NCI-H2081 (cell line): ENCODE measurements at places on chromosomes 3 and 15.
A peak's percentile ranks its signal among the peaks of the same experiment; 100 is the strongest.

GRCh38 chr15:60585743-60586708 is 107.1 kb upstream of the ICE2 start:
- peak; percentile 78 for DNase-seq

GRCh38 chr3:155737844-155738460 is 6.9 kb downstream of the PLCH1 start:
- no peak for DNase-seq

- DNase-seq, result no peak
Measured at GRCh38 chr3:110420158-110420641, 651.4 kb upstream of the NECTIN3 start.

DNA sequence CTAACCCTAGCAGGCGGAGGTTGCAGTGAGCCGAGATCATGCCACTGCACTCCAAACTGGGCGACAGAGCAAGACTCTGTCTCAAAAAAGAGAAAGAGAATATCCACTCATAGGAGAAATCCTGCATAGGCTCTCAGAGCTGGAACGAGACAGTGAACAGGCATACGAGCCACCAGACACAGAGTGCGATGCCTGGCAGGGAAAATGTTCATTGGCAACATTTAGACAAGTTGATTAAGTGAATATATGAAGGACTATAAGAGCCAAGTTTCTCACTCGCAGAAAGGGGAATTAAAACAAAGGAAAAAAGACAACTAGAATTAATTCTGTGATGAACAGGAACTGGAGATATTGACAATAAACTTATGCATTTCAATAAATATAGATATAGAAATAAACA is 27.1 kb upstream of the ARHGEF26 start:
- DNase-seq, result no peak

GRCh38 chr3:117278424-117279190 is 569.0 kb downstream of the TUSC7 start:
- DNase-seq, result no peak

GRCh38 chr3:55647063-55647462 is 160.0 kb upstream of the WNT5A start:
- DNase-seq, result no peak

- DNase-seq, result peak; percentile 56
Measured at GRCh38 chr15:71730277-71731144, 79.8 kb upstream of the NR2E3 start.

DNA sequence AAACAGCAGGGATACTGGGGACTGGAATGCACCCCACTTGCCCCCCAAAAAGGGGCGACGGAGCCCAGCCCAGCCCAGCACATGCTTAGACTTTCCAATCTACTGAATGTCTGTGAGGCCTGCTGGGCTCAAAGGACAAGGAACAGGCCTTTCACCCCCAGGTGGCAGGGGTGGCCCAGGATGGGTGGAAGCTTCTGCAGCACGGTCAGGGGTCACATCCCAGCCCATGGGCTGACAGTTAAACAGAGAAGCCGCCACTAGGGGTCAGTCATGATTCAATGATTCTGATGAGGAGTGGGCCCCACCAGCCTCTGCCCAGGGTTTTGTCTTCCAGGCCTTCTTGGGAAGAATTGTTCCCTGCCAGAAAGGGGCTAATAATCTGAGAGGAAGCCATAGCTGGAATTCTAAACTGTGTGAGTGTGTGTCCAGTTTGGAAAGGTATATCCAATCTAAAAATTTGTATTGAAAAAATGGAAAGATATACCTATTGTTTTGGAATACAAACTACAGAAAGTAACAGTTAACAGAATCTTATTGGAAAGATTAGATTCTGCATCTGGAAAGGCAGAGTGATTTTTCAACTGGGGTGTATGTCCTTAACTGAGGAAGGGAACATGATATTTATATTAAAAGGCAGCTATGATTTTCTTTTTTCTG is 2.2 kb downstream of the CHRNB4 start:
- DNase-seq, result peak; percentile 59

DNA sequence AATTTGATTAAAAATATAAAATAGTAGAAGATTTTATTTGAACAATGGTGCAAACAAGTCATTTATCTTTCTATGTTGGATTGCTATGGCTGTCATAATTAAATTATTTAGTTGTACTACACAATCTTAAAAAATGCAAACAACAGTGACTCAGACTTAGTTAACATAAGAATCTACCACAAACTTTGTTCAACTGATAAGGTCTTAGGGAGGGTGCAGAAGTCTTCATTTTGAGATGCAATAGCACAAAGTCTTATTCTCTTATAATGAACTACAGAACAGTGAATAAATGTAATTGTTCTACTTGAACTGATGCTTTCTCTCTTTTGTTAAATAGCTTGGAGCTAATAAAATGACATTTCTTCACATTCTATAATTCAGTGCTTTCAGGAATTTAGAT is 482.8 kb upstream of the NAALADL2 start:
- DNase-seq, result no peak

- DNase-seq, result peak; percentile 76
Measured at GRCh38 chr15:78108300-78109084, 16.1 kb downstream of the SH2D7 start.

DNA sequence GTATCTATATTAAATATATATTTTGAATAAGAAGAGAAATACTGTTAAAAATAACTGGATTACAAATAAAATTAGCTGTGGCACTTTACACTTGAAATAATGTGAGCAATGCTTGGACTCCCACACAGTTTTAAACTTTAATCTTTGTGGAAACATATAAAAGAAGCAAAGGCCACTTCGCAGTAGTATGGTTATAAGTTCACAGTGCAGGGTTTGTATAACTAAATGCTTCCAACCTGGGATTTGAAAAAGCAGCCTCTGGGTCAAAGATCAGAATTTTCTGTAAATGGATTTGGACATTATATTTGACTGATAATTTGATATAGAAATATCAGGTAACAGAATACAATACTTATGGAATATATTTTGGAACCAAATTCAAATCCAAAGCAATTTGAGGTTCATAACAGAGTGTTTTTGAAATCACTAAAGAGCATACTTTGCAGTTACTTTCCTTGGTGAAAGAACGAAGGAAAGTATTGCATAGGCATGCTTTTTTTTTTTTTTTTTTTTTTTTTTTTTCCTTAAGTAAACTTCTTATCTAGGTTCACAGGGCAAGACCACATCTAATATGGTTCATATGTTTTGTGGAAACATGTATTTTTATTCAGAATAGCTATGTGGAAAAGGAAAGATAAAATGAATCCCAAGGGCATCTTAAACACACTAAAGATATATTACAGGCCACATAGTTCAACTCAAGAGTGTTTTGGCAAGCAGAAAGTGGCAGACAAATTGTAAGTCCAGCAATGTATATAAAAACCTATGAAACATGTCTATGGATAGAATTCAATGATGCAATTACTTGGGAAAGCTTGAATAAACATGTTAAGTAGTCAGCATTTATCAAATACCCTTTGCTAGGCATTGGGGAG is 47.1 kb upstream of the SGO1 start:
- DNase-seq, result no peak

GRCh38 chr3:172658344-172659245 is 52.3 kb downstream of the NCEH1 start:
- no peak for DNase-seq

DNA sequence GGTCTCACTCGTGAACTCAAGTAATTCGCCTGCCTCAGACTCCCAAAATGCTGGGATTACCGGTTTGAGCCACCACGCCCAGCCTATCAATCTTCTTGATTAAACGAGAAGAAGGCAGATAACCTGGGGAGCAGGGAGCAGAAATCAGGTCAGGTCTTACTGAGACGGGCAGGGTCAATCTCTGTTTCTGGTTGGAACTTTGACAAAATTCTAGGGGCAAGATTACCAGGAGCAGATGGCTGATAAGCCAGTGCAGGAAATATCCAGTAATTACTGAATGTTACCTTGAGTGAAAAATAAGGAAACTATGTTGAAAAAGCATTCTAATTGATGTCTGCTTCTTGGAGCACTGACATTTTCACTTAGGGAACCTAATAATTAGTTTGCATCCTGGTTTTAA is 24.4 kb upstream of the GOLM2 start:
- no peak for DNase-seq

DNA sequence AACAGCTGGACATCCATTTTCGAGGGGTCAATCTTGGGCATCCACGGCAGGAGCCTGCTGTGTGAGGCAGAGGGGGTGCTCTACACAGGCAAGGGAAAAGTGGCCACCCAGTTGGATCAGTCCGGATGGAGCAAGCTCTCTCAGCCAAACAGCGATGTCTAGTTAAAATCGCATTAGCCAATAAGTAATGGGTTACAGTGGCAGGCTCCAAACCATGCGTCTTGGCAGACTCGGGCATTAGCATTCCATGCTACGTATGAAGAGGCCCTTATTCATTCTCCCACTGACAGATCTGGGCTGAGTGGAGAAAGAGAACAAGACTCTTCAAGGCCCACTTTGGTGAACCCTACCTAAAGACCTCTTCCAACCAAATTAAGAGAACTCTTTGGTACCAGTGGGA is 49.3 kb downstream of the CCNB2 start:
- DNase-seq, result no peak

GRCh38 chr15:68989541-68990230 is 24.8 kb upstream of the NOX5 start:
- DNase-seq, result no peak

DNA sequence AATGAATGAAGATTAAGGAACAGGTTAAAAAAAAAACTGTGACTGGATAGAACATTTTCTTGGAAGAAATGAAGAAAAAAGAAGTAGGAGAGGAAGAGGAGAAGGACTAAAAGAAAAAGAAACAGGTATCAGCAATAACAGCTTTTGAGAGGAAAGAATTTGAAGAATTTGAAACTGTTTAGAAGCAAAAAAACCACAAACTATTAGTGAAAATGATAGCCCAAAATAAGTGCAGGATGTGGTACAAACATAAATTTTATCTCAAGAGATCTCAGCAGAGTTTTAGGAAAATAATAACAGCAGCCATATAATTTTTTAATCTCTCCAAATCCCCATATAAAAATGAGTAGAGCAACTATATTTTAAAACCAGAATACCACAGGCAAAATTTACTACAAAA is 8.8 kb upstream of the A4GNT start:
- DNase-seq, result no peak

- DNase-seq, result no peak
Measured at GRCh38 chr3:15728766-15729165, 69.0 kb downstream of the ANKRD28 start.

DNA sequence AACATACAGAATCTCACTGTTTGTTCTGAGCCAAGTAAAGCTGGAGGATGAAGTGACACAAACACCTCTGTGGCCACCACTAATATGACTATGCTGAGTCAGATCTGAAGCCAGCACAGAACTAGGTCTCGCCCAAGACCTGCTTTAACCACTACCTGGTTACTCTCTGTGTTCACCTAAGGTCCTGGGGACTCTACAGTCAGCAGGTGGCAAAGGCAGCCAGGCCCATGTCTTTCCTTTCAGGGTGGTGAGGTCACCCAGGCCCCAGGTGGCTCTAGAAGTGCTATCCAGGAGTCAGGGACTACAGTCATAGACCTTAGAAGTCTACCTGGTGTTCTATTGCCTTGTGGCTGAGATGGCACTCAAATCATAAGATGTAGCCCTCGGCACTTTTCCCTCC is 287.9 kb upstream of the ARRDC4 start:
- DNase-seq, result no peak

DNA sequence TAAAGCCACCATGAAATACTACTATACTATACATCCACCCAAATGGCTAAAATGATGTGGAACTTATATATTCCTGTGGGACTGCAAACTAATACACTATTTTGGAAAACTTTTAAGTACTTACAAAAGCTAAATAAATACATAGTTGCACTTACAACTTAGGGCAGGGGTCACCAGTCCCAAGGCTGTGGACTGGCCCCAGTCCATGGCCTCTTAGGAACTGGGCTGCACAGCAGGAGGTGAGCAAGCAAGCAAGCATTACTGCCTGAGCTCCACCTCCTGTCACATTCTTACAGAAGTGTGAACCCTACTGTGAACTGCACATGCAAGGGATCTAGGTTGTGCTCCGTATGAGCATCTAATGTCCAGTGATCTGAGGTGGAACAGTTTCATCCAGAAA is 18.1 kb downstream of the PIGB start:
- DNase-seq, result no peak

DNA sequence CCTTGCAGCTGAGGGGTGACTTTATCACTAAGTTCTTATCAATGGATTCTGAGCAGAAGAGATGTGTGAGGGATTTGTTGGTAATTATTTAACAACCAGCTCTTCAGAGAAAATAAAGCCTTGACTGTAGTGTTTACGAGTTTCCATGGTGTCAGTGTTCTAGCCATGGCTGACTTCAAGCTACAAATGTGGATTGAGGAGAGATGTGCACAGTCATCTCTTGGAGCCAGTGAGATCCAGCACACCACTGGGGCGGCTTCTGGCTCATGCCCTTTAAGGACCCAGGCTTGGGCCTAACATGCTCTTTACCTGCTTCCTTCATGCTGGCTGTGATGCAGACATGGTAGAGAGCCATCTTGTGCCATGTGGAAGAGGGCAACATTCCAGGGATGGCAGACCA is 145.6 kb upstream of the MRPS22 start:
- DNase-seq, result no peak

DNA sequence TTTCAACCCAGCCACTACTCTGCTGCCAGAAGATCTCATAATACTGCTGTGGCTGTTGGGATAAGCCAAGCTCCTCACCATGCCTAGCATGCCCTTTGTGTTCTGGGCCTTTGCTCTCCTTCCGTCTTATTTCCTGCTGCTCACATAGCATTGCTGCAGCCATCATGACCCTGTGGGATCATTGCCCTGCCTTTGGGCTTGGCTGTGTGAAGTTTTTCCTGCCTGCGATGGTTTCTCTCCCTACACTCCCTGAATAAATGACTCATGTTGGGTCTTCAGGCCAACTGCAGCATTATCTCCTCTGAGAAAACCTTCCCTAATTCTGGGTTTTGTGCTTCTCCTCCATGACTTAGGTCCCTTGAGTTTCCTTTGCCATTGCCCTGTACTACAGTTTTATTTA is 20.8 kb upstream of the TRA2B start:
- DNase-seq, result no peak

GRCh38 chr3:56974247-56974930 is 86.1 kb upstream of the SPATA12 start:
- DNase-seq, result no peak

GRCh38 chr15:61083081-61083787 is 145.9 kb downstream of the RORA start:
- DNase-seq, result no peak

GRCh38 chr15:64180235-64180824 is 17.5 kb upstream of the PPIB start:
- no peak for DNase-seq

- no peak for DNase-seq
Measured at GRCh38 chr3:53056442-53056841, 10.6 kb upstream of the SFMBT1 start.

DNA sequence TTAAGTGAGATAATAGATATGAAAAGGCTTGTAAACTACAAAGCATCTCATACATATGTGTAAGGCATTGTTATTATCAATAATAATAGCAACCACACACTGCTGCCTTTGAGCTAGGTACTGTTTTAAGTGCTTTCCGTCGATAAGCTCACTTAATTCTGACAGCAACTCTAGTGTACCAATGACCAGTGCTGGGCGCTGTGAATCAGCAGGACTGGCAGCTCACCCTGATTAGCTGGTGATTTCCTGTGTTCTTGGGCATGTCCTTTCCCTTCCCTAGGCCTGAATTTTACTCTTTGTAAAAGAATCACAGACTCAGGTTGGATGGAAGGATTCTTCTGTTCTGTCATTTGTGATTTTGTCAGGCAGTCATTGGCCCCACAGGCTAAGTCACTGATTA is 215.6 kb downstream of the LPP start:
- no peak for DNase-seq
